GDM1 (cell line): ENCODE measurements at places on chromosomes 16 and 17.
A peak's percentile ranks its signal among the peaks of the same experiment; 100 is the strongest.

DNA sequence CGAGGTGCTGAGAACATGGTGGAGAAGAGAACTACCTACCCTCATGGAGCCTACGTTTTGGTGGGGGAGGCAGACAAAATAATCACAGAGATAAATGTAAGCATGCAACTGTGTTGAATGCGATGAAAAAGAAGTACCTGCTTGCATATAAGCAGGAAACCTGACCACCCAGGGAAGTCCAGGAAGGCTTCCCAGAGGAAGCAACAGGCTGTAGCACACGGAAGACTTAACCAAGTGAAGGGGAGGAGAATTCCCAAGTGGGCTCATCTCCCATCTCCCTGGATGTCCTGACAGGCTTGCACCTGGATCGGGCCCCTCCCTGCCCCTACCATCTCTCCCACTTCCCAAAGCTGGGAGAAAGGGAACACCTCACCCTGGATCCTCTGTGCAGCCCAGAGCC, 2.0 kb downstream of the SCRN2 start:
- DNase-seq = no peak

DNA sequence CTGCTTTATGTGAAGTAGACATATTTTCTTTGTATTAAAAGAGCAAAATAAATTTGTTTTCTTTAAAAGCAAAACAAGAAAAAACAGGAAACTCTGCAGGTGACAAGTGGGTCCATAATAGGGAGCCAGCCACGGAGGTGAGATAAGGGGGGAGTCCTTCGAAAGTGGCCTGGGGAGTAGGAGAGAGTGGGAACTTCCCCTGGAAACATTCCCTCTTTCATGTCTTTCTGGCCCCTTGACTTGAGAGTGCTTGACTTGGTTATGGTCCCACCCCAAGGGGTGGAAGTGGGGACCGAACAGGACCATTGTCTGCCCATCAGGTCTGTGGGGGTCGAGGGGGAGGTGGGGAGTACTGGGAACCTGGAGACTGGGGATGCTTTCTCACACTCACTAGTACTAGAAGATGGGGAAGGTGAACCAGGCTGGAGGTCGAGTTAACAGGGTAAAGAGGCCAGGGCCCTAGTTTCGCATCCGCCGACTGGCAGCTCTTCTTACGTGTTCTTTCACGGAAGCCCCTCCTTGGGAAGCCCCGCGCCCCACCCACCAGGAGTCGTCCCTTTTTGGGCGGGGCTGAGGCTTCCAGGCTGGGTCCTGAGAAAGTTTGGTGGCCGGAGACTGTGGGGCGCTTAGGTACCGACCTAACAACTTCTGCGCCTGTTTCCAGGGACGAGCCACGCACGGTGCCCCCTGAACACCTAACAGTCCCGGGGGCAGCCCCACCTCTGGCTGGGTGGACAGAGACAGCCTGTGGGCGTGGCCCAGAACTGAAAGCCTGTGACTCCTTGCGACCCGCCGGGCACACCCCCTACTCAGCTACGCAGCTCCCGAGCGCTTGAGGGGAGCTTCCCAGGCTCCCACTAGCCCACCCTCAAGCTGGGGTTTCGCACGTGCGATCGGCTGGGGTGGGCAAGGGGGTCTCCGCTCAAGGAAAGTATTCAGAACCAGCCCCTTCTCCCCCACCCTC, 790 bp downstream of the TRADD start:
- no peak for DNase-seq

DNA sequence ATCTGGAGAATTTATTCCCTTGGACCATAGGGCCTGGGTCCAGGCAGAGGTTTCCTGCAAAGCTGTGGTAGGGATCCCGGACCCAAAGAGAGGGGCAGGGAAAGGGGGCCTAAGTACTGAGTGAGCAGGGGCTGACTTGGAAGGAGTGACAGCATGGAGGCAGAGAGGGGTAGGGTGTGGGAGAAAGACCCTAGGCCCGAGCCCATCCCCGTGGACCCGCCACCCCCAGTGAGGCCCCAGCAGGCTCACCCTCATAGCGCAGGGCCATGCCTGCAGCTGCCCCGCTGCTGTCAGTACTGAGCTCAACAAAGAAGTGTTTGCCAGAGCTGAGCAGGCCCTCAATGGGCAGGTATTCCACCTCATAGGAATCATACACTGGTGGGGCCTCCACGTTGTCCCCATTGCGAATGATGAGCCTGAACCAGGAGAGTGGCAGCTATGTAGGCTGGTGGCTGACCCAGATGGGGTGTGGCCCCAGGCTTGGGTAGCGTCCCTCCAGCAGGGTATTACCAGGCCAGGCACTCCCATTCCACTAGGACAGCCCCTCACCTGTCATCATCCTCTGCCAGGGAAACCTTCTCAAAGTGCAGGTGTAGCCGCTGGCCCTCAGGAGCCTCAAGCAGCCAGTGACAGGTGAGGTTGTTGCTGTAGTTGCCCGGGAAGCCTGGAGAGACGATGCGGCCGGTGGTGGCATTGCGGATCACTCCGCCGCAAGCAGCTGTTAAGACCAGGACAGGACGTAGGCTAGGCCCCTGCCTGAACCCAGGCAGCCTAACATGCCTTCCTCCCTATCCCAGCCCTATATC, 9.1 kb upstream of the PHF12 start:
- DNase-seq = no peak

DNA sequence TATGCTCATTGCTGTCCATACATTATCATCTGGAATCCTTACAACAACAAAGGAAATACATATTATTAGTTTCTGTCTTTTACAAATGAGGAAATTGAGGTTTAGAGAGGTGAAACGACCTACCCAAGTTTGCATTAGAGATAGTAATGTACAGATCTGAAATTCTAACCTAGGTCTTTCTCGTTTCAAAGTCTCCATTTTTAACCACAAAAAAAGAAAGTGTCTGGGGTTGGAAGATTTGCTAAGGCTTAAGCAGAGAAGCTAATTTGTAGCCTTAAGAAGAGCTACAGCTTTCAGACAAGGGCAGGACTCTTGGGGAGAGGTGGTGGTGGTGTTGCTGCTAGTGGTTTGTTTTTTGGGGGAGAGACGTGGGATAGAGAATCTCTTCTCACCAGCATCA, 19.2 kb downstream of the CIITA start:
- no peak for DNase-seq

DNA sequence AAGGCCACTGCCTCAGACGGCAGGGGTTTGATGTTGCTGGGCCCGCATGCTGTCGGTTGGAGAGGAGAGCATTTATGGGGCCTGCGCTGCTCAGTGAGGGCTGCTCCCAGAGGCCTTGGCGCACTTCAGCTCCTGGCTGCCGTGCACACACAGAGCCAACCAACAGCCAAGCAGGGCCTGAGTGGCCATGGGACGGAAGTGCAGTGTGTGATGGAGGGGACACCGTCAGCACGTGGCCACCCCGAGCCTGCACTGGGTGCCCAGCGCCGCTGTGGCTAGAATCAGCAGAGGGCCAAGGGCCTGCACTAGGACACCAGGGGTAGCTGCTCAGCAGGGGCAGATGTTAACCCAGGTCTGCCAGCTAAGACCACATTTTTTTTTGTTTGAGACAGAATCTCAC, 21.8 kb downstream of the KLHL36 start:
- no peak for DNase-seq

GRCh38 chr16:9297437-9298113, 206.1 kb downstream of the HAPSTR1 start:
- no peak for DNase-seq

DNA sequence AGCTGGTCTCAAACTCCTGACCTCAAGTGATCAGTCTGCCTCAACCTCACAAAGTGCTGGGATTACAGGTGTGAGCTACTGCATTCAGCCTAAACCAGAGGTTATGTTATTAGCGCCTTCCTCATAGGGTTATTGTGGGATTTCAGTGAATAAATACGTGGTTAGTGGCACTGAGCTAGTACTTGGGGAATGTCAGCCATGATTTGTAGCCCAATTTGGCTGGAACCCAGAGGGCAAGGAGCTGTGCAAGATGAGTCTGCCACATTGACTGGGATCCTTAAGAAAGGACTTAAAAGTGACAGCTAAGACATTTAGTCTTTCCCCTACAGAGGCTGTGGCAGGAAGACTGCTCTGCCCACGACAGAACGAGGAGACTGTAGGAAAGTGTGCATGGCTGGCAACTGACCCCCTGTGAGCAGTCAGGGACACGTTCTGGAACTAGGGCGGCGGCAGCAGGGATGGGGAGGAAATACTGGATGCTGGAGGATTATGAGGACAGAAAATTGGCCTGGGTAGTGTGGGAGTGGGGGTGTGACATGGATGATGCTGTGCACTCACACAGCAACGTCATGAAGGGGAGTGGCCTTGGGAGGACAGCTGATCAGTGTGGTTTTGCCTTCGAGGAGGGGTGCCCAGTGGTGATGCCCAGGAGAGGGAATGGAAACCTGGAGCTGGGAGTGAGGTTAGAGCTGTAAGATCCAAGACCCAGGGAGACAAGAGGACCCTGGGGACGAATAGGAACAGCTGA, 14.6 kb downstream of the ATP5PD start:
- DNase-seq = peak; percentile 30

DNA sequence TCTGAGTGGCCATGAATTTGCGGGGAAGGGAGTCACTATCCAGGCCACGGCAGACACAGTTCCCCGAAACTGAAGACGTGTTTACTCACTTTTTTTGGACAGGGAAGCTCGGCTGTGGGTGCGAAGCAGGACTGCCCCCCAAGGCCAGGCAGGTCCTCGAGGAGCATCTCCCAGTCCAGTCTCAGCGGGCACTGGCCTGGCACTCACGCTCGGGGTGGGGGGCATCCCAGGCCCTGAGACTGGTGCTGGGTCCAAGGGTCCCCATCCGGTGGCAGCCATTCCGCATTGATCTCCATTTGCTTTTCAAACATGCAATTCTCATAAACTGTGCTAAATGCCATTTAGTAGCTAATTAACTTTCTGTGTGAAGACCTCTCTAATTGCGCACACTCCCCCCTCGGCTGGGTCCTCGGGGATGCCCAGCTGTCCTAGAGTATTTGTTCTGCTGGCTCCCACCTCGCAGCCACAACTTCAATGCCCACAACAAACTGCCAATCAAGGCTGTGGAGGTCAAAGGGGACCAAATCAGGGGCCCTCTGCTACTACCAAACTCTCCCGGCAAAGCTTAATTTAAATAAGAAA, 50.2 kb downstream of the TBC1D16 start:
- DNase-seq = no peak

GRCh38 chr17:69609473-69610305, 195.2 kb downstream of the MAP2K6 start:
- peak; percentile 2 for DNase-seq

DNA sequence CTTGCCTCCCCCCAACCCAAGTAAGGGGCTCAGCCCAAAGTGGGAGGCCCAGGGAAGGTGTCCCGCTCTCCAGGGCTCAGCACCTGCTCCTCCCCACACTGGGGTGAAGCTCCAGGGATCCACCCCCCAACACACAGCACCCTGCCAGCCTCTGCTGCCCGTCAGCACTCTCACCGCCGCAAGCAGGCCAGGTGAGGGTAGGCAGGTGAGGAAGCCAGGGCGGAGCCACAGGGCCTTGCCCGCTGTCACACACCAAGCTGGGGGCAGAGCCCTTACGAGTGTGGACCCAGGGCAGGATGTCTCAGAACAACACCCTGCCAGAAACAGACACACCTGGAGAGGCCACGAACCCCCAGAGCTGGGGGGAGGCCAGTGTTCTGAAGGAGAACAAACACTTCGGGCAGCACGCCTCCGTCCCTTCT, 19.5 kb downstream of the PLLP start:
- no peak for DNase-seq

DNA sequence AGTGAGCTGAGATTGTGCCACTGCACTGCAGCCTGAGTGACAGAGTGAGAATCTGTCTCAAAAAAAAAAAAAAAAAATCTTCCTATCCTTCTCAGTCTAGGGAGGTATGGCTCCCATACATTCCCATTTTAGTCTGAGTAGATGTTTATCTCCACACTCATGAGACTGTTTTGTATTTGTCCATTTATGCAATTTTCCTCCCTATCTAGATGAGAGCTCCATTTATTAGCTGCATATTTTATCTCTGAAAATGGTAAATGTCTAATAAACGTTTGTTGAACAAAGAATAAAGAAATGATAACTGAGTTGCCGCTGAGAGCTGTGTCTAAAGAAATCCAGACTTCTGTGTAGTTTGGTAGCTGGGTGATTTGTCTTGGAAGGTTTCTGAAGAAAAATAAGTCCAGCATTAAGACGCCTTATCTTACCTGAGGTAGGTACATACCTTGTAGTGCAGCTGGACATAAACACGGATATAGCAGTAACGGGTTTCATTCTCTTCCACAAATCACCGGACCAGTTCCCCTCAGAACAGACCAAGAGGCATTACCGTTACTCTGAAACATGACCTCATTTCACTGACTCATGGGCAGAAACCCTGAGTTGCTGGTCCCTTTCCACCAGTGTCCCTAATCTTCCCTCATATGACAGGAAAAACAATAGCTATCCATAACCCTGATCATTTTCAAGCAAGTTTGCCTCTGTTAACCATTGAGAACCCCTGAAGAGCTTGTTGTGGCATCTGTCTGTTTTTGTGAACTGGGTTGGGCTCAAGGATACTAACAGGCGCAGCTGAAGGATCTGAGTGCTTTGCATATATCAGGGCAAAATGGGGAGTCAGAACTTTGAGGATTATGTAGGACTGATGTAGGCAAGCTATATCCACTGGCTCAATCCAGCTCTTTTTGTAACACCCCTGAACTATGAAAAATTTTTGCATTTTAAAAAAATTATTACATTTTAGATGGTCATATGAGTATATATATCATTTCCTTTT, 177.4 kb upstream of the XYLT1 start:
- DNase-seq = no peak

- no peak for DNase-seq
Measured at GRCh38 chr16:19062706-19063105, 4.7 kb upstream of the COQ7 start.

DNA sequence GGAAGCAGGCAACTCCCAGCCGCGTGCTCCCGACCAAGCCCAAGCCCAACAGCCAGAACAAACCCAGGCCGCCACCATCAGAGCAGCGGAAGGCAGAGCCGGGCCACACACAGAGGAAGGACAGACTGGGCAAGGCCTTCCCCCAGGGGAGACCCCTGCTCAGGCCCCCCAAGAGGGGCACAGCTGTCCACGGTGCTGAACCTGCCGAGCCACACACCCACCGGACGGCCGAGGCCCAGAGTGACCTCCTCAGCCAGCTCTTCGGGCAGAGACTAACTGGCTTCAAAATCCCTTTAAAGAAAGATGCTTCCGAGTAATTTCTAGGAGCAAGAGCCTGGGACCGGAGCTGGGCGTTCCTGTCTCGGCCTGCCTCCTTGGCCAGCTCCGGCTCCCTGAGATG, 14.1 kb upstream of the ZFPM1 start:
- no peak for DNase-seq

DNA sequence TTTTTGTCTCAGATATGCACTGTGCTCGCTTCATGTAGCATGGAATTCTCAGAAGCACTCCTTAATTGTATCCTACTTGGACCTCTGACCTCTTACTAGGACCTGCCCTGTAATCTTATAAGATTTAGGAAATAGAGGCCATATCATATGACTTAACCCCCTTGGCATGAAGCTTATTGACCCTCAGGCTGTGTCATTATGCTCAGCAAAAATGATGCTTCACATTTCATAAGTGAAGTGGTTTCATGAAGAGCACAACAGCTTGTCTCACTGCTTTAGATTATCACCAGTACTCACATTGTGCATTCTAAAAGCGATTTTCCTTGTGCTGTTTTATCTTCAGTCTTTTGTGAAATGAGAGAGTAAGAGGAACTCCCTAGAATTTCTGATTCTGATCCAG, 6.4 kb downstream of the PHKB start:
- no peak for DNase-seq

- no peak for DNase-seq
Measured at GRCh38 chr16:12901204-12901596, 198 bp upstream of the SHISA9 start.

- DNase-seq = no peak
Measured at GRCh38 chr16:28561557-28562187, 8.0 kb downstream of the SGF29 start.
